ENCODE measurements at places on chromosomes 11 and 22. TPM values are rescaled to one million over a fixed set of nuclear protein-coding genes. Genes with fewer than 3 reads are reported as not detected.

The SLC22A12 gene
- total RNA-seq, result not detected

DNA sequence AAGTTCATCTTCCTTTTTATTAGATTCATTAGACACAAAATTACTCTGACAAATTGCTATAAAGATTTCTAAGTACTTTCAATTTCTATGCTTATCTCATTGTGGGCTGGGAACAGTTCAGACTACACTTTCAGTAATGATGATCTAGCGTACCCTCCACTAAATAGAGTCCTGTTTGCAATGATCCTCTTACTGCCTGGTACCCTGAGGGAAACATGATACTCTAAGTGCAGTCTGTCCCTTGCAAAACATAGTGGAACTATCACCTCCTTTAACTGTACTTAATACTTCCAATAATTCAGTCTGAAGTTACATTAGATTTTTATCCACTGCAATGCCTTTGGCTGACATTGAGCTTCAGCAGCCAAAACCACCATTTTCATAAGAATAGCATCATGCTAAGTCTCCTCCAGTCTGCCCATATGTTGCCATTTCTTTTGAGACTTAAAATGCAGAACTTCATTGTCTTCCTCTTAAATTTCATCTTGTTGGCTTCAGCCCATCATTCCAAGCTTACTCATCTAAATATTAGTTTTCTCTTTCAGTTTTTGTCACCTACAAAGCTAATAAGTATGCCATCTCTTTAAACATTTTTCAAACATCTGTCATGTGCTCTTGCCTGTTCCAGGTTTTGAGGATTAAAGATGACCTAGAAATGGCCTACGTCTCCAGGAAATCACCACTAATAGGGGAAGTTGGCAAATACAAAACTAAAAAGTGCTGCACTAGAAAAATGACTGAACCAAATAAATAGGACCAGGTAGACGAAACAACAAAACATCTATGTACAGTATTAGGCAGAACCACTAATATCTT, 55.5 kb downstream of the PAK1 start:
- no peak for DNase-seq

DNA sequence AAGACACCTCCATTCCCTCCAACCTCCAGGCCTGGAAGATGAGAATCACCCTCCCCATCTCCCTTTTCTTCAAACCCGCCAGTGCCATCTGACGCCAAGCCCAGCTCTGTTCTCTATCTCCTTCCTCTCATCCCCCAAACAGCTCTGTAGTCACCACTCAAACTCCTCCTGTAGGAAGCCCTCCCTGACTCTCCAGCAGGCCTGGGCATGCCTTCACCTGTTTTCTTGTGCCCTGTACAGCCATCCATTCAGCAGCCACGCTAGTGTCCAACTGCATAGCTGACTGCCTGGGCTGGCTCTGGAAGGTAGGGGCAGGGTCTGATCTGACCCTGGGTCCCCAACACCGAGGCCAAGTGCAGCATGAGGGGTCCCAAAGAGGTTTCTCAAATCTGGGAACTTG, 25.0 kb downstream of the GDPD5 start:
- DNase-seq, result no peak

DNA sequence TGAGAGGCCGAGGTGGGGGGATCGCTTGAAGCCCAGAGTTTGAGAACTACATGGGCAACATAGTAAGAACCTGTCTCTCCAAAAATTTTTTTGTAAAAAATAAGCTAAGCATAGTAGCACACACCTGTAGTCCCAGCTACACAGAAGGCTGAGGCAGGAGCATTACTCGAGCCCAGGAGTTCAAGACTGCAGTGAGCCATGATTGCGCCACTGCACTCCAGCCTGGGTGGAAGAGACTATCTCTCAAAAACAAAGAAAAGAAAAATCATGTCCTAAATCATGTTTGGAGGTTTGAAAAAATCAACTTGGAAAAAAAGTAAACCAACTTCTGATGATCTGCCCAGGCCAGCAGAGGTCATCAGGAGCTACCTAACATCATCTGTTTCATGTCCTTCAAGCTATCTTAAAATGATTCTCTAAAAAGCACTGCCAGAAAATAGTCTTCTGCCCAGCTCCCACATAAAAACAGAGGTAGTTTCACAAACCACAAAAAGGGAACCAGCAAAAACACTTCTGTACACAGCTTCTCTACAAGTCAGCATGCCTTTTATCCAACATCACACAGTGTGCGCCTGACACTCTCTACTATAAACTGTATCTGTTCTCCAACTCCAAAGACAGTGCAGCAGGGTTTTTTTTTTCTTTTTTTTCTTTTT, 165.0 kb downstream of the SOX6 start:
- no peak for DNase-seq

DNA sequence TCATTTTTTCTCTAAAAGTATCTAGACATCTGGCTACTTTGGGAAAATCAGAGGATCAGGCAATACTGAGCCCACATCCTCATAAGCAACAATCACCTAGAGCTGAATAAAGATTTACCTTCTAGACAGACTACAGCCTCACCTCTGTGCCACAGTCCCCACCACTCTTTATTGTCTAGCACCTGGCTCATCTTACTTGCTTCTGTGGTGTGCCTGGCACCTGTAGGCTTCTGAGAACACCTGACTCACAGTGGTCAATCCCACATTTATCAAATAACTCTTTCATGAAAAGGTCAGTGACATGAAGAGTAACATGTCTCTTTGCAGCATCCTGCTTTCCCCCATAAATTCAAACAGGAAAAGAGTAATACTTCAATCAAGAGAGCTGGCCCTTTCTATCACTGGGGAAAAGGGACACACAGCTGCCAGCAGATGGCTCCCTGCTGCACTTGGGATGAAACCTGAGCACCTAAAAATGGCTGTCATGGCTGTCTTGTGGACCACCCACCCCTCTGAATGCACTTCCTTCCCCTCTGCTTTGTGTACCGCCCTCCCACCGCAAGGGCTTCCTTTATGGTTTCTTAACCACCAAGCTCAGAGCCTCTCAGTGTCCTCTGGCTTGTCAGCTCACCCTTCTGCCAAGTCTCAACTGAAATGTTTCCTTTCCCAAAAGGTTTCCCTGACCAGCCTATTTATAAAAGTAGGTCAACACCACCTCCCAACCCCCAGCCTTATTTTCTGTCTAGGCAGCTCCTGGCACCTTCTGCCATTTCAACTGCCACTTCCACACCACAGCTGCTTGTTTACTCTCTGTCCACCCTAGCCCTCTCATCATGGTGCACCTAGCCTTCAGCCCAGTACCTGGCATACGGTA, 9.3 kb downstream of the TFIP11 start:
- no peak for DNase-seq

- DNase-seq, result no peak
Observed at GRCh38 chr11:1305501-1306056, 3.9 kb downstream of the TOLLIP start.

GRCh38 chr11:19711911-19712280, 741 bp upstream of the NAV2 start:
- DNase-seq, result no peak

The OR5A1 gene
- total RNA-seq, result not detected

- DNase-seq, result peak; percentile 96
Observed at GRCh38 chr11:6606471-6607189, 3.1 kb downstream of the ILK start.

DNA sequence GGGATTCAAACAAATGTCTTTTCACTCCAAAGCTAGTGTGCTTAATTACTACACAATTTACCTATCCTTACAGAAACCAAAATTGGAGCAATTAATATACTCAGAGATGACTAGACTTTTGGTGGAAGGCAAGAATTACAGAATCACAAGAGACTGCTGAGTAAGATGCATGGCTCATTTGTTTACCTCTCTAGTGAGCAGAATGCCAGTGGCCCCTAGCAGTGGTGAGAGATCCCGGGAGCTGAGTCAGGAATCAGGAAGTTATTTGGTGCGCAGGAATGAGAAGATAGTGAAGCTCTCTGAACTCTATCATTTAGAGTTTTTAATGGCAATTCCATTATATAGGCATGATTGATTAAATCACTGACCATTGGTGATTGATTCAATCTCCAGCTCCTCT, 188.9 kb upstream of the SESN3 start:
- DNase-seq, result no peak

DNA sequence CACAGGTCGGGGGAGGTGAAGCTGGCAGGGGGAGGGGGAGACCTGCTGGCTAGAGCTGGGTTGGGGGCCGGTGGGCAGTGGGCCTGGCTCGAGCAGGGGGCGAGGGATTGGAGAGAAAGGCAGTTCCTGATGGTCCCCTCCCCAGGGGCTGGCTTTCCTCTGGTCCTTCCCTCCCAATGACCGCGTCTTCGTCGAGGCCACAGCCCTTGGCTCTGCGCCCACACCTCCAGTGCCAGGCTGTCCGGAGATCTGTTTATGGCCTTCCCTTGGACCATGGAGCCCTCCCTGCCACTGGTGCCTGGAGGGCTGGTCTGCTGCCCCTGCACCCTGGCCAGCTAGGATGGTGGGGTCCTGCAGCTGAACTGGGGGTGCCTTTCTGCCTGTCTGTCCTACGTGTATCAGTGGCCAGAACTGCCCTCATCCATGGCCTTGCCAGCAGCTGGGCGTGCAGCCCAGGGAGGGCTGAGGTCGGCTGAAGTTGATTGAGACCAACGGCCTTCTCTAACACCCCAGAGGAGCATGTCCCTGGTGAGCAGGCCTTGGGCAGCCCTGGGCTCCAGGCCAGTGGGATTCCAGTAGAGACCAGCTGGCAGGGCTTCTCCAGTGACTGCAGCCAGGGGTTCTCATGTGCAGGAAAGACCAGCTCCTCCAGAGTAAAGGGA, 12.3 kb downstream of the TANGO2 start:
- peak; percentile 83 for DNase-seq

The SHISAL1 gene
- total RNA-seq, result 1.3 TPM

- no peak for DNase-seq
Observed at GRCh38 chr11:44563711-44564110, 1.8 kb upstream of the CD82 start.

DNA sequence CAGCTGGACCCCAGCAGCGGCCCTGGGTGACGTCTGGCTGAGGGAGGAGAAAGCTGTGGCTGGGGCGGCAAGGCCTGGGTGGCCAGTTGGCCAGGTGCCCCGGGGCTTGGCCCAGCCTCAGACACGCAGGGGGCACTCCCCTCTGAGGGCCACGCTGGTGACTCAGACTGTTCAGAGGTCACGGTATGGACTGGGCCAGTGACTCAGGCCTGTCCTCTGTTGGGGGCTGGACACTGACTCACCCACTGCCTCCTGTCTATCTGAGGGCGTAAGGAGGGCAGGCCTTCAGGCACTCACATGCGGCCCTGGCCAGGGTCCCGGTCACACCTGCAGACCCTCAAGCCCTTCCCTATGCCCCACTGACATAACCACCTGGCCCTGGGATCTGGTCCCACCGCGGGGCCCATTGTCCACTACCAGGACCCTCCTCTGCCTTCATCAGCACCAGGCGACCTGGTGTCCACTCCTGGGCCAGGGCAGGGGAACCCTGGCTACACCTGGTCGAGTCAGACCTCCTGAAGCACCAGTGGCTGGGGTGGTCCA, 3.7 kb upstream of the MUC5AC start:
- peak; percentile 61 for DNase-seq

GRCh38 chr11:86743223-86744118, 56.9 kb upstream of the PRSS23 start:
- no peak for DNase-seq

DNA sequence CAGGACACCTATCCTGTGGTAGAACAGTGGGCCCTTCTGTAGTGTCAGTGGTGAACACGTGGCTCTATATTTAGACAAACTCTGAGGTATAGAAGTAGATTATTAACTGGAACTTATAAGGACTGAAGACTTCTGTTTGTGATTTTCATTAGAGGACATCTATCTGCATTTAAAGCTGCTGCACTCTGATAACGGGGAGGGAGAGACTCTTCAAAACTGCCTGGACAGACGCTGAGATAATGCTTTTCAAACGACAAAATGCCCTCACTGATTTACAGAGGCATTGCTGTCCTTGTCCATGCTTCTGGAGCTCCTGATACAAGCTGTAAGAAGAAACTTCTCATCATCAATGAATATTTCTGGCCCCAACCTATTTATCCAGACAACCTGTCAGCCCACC, 425.2 kb downstream of the OPCML start:
- no peak for DNase-seq

DNA sequence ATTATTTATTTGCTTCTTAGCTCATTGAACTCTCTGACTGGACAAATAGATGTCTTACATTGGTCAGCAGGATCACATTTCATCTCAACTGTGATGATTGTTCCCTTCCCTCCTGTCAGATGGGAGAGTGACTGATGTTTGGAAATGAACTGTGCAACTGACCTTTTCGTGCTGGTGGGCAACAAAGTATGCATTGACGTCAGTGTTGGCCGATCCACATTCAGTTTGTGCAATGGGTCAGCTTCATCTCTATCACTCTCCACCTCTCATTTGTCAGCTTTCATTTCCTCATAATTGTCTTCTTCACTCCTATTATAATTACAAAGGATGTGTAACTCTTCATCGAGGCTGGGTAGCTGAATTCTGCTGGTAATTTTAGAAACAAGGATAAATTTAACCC, 71.3 kb downstream of the PPP2R1B start:
- DNase-seq, result peak; percentile 37

DNA sequence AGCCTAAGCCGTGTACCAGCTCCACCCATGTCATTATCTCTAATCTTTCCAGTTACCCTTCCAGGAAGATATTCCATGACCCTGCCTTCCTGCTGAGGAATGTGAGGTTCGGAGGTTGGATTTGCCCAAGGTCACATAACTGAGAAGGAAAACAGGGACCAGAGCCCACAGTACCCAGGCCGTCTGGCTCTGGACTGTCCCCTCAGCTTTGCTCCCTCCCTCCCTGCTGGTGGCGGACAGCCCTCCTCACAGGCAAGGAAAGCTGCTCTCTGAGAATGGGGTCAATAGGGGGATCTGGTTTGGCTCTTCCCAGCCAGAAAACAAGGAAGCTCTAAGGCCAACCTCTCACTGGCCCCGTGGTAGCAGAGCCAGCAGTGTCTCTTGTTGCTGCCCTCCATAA, 63.3 kb downstream of the SYN3 start:
- DNase-seq, result no peak

The ARHGAP42 gene
- total RNA-seq, result 7.2 TPM

DNA sequence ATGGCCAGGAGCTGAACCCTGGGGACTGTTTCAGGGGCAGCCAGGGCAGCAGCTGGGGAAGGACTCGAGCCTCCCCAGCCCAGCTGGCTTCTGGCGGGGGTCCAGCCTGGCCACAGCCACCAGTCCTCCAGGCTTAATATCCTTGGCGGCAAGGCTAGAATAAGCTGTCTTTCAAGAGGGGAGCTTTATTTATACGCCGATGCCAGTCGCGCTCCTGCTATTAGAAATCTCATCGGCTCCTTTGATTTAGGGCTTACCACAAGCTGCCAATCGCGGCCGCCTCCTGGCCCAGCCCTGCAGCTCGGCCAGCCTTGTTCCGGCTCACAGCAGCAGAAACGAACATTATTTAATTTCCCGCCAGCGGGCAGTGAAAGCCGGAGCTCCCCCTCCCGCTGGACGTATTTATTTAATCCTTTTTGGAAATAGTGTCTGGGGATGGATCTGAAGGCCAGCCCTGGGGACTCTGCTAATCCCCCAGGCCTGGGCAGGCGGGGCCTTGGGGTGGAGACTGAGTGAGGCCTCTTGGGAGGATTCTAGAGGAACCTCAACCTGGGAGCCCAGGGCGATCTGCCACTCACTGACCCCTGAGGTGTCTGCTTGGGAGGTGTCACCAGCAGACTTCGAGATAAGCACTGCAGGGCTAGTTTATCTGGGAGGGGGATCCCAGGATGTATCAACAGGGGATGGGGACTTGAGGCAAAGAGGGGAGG, 363.1 kb downstream of the MN1 start:
- no peak for DNase-seq

GRCh38 chr11:78722786-78723185, 148.1 kb upstream of the NARS2 start:
- no peak for DNase-seq

GRCh38 chr11:449889-450808, at the start of gene PTDSS2:
TSS of gene PTDSS2 (plus strand) at chr11:450279. CDS start at chr11:450456, 177 bp downstream.
- peak; percentile 98 for DNase-seq

The NXPE1 gene
- not detected for total RNA-seq

The CAVIN3 gene
- 33.9 TPM for total RNA-seq
